Kidney epithelial cell (primary cell): ENCODE measurements at places on chromosomes 11 and 22. TPM values are rescaled to one million over a fixed set of nuclear protein-coding genes. Genes with fewer than 3 reads are reported as not detected.

POU2F3 gene
- total RNA-seq = 0.14 and 1.1 TPM in 2 replicates

OR51B5 gene
- not detected in 2 replicates for total RNA-seq

SLC16A8 gene
- total RNA-seq = 0.08 and 0.14 TPM in 2 replicates

TMEM258 gene
- 75.8 and 135 TPM in 2 replicates for total RNA-seq

ANO5 gene
- 2.3 and 2.5 TPM in 2 replicates for total RNA-seq

SOX10 gene
- not detected in 2 replicates for total RNA-seq

PGA5 gene
- not detected in 2 replicates for total RNA-seq

BARX2 gene
- 0.07 TPM in 1 of 2 replicates, not detected in the other for total RNA-seq

RELT gene
- 7.5 and 8.0 TPM in 2 replicates for total RNA-seq

- DNase-seq = no peak
These were observed 1.4 kb upstream of the TP53I11 start for GRCh38 chr11:44952082-44952481.

DNA sequence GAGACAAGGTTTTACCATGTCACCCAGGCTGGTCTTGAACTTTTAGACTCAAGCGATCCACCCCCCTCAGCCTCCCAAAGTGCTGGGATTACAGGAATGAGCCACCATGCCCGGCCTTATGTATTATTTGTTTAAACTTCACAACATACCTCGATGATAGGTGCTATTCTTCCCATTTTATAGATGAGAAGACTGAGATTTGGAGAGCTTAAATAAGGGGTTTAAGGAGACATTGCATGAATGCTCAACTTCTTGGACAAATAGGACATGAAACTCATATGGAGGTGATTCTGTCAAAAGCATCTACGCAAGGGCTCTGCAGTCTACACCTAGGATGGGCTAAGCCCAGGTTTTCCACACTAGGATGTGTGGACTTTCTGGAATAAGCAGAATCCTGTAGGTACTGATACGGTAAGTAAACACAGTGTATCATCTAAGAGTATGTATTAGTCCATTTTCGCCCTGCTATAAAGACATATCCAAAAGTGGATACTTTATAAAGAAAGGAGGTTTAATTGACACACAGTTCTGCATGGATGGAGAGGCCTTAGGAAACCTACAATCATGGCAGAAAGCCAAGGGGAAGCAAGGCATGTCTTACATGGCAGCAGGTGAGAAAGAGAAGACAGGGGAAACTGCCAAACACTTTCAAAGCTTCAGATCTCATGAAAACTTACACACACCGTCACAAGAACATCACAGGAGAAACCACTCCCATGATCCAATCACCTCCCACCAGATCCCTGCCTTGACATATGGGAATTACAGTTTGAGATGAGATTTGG lies 62.8 kb upstream of the CAPRIN1 start:
- no peak for DNase-seq

- DNase-seq = no peak
These were observed 72.8 kb upstream of the MTMR2 start for GRCh38 chr11:95996621-95997235.

DNA sequence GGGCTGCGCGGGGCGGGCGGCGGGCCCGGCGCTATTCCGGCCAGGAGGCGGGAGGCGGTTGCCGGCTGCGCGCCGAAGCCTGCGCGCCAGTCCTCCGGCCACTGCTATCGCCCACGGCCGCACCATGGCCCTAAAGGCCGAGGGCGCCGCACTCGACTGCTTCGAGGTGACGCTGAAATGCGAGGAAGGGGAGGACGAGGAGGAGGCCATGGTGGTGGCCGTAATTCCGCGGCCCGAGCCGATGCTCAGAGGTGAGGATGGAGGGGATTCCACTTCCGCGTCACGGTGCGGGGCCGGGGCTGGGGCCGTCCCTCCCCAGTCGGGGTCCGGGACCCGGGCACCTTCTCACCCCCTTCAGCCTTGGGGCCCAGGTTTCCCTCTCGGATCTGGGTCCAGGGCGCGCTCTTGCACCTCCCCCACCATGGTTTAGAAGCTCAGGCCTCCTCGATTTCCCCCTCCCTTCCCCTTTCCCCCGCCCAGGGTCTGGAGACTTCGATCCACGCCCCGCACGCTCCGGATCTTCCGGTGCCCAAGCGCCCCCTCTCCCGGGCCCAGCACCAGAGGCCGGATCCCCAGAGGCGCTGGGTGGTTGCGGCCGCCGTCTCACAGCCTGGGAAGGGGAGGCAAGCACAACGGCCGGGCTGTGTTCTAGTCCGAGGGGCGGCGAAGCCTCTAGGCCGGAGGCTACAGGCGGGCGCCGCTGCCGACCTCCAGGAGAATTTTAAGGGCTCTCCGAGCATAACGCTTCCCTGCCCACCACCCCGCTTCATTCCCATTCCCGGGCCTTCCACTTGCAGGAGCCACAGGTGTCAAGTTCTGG lies 517 bp downstream of the SPINDOC start:
- no peak for DNase-seq

DNA sequence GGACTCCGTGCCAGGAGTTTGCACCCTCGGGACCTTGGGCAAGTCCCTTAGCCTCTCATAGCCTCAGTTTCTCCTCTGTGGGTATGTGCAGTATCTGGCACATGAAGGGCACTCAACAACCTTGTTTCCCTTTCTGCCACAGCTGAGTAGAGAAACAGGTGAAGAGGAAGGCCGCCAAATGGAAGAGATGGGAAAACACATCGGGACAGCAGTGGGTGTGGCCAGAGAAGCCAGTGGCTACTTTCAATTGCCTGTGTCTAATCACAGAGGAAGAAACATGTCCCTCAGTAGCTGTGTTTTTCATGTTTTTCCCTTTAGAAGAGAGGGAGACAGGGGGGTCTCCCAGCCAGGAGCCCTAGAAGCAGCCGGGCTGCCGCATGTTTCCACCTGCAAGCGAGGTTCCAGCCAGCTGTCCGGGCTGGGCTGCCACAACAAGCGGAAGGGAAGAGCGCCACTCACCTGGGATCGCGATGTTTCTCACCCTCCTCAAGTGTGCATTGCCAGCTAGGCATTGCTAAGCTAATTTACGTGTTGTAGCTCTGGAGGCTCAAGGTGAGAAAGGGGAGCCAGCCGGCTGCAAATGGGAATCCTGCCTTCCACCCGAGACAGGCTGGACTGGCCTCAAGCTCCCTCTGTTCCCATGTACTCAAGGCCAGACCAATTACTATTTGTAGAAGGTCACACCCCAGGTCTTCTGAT lies 16.7 kb downstream of the ASPHD2 start:
- no peak for DNase-seq

DNA sequence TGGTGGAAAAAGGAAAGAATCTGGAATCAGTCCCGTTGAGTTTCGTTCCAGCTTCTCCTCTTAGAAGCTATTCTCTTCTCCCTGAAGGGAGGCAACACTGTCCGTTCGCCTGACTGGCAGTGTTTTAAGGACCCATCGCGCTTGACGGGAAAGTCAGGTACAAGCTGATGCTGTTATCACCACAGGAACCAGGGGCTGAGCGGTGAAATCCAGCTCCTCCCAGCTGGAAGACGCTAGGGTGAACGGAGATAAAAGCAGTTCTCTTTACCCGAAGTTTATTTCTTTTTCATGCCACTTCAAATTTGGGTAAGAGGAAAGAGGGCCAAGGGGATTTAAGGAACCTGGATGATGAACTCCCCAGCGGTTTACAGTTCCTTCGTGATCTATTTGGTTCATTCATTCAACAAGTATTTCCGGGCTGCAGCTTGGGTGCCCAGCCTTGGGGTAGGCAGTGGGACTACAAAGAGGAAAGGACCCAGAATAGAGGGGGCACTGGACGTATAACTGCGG lies 551 bp upstream of the DEUP1 start:
- no peak for DNase-seq

- no peak for DNase-seq
These were observed 11.7 kb downstream of the CXCR5 start for GRCh38 chr11:118895093-118896039.

GRCh38 chr11:114036147-114036811 lies 23.2 kb upstream of the ZBTB16 start:
- peak; percentile 14 for DNase-seq

DNA sequence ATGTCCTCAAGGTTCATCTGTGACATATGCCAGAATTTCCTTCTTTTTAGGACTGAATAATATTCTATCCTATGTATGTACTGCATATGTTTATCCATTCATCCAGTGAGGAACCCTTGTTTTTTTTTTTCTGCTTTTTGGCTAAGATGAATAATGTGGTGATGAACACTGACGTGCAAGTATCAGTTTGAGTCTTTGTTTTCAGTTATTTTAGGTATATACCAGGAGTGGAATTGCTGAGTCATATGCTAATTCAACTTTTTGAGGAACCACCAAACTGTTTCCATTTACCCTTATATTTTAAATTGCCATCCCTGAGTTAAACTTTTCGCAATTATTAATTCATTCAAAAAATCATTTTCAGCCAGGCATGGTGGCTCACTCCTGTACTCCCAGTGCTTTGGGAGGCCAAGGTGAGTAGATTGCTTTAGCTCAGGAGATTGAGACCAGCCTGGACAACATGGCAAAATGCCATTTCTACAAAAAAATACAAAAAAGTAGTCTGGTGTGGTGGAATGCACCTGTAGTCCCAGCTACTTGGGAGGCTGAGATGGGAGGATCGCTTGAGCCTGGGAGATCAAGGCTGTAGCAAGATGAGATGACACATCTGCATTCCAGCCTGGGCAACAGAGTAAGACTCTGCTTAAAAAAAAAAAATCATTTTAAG lies 64.2 kb downstream of the MICAL2 start:
- DNase-seq = no peak

DNA sequence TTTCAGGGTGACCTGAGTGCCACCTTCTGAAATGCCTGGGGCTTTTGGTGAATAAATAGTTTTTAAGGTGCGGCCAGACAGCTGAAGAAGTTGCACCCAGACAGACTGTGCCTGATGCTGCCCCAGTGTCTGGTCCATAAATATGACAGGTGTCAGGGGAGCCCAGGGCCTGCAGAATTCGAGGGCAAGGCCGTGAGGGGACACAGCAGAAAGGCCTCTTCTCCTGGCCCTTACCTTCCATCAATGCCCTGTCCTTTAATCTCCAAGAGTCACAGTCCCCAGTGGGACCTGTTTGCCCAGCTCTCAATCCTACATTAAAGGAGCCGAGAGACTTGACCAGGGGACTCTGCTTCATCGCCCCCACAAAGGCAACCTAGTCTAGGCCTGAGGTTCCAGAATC lies 45.7 kb downstream of the NAT10 start:
- no peak for DNase-seq

DNA sequence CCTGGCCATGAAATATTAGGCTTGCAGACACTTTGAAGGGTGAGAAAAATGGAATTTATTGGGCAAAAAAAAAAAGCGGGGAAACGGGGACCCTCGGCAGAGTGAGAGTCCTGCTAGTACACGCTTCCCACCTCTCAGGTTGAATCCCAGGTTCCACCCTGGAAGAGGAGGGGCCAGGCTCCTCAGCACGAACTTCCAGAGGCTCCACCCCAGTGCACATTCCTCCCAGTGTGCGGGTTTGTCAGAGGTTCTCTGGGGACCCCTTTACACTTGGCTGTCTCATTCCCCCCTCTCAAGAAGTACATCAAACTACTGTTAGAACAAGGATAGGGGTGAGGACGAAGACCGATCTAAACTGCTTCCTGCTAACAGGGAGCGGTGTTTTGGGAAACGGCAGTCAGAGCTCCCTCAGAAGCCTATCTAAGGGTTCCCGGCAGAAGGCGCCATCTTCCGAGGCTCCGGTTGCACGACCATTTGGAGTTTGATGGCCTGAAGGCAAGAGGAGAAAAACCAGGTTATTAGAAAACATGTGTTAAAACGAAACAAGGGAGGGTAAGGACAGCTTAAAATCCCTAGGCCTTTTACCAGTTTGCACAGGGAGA lies 27.5 kb downstream of the FOLR3 start:
- DNase-seq = no peak

GRCh38 chr11:107276077-107276476 lies 181.5 kb downstream of the CWF19L2 start:
- no peak for DNase-seq

DNA sequence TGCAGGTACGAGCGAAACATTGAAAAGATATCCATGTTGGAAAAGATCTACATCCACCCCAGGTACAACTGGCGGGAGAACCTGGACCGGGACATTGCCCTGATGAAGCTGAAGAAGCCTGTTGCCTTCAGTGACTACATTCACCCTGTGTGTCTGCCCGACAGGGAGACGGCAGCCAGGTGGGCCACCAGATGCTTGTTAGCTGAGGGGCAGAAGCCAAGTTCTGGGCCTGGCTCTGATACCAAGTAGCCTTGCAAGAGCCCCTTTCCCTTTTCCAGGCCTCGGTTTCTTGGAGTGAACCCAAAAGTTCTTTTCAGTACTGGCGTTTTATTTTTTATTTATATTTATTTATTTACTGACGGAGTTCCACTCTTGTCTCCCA lies 9.6 kb downstream of the F2 start:
- DNase-seq = no peak

GRCh38 chr11:47986219-47986618 lies 5.9 kb downstream of the PTPRJ start:
- DNase-seq = no peak

- DNase-seq = no peak
These were observed 4.5 kb upstream of the CREB3L1 start for GRCh38 chr11:46272816-46273427.

DNA sequence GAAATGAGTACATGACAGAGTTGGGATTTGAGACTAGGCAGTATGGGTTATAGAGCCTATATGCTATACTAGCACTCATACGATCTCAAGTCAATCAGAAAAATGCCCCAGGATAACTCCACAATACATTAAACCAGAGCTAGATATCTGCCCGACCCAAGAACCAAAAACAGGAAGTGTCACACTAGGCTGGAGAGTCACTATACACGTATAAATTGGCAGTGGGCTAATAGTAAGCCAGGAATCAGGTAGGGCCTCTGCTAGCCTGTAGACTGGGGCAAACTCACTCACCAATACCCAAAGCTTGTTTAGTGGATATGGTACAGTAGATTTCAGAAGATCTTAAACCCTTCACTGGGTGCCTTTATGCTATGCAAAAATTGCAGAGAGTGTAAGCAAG lies 16.2 kb upstream of the EIF4G2 start:
- no peak for DNase-seq

DNA sequence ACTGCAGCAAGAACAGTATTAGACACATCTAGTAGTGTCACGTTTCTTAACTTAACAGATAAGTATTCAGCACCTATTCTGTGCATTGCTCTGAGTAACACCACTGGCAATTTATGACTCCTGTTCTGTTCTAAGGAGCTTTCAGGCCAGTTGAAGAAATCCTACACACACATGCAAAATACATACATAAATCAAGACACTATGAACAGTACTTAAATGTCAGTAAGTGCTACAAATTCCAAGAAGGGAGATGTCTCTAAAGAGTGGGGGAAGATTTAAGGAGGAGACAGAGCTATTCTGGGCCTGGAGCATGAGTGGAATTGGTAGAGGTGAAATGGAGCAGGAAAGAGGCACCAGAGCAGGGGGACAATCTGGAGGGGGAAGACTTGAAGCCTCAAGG lies 46.2 kb upstream of the CLMP start:
- DNase-seq = no peak

DNA sequence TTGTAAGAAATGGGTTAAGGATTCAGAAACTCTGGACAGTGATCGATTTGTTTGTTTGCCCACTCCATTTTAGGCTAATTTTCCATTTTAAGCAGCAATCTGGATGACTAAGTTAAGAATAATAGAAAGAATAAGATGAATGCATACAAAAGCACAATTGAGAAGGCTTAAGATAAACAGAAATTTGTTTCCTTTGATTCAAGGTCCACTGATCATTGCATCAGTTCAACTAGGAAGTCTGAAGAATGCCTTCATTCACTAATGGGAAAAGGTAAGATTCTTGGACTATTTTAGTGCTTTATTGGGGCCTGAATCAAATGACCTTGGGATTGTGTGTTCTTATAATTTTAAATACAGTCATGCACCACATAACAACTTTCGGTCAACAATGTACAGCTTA lies 140.8 kb downstream of the CADM1 start:
- DNase-seq = no peak
